ENCODE measurements at places on chromosomes 12 and 14.

GRCh38 chr14:69675877-69676416, 64.6 kb downstream of the SUSD6 start:
- no peak for DNase-seq

DNA sequence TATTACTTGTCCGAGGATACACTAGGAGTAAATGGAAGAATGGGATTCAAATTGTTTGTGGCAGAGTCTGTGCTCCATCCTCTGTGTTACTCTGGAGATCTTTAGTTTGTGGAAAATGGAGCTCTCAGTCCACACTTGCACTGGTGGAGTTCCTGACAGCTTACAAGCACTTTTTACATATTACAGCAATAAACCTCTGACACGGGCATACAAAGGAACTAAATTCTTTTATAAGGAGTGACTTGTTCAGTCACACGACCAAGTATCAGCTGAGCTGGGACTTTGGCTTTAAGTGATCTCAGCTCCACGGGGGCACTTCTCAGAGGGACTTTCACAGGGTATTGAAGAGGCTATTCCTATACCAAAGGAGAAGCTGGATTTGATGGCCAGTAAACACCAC, 417.5 kb downstream of the LRIG3 start:
- no peak for DNase-seq

GRCh38 chr12:80936642-80937390, 918 bp downstream of the LIN7A start:
- no peak for DNase-seq

GRCh38 chr12:28253161-28253641, 62.9 kb downstream of the CCDC91 start:
- DNase-seq = peak; percentile 3
